ENCODE measurements at places on chromosomes 2 and 18.

DNA sequence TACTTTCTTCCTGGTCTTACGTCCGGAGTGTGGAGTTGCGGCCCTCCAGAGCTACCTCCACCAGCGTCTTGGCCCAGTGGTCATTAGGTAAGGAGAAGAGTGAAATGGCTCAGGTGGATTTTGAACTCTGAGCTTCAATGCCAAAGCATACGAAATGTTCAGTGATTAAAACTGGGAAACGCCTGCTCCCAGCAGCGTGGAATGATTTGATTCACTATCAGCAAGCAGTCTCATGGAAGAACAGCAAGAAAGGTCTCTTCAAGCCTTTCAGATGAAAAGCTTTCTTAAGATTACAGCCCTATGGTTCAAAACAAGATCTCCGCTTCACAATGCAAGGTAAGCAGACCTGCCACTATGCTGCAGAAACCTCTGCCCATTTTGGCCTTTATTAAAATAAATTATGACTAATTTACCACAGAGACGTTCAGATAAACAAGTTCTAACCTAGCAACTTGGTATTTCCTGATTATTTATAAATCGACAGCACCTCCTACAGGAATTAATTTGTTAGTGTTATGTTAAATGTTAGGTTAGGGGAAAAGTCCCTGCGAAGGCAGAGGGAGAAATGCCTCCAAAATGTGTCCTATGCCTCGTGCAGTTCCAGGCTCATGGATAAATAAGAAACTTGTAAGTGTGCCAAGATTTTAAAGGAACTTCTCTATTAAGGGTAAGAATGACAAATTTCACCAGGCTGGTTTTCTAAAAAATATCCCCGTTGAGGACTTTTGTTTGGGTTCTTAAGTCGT, 10.1 kb downstream of the SP9 start:
- DNase-seq, result peak; percentile 35

GRCh38 chr2:175234153-175234552, 52.6 kb upstream of the ATP5MC3 start:
- no peak for DNase-seq

DNA sequence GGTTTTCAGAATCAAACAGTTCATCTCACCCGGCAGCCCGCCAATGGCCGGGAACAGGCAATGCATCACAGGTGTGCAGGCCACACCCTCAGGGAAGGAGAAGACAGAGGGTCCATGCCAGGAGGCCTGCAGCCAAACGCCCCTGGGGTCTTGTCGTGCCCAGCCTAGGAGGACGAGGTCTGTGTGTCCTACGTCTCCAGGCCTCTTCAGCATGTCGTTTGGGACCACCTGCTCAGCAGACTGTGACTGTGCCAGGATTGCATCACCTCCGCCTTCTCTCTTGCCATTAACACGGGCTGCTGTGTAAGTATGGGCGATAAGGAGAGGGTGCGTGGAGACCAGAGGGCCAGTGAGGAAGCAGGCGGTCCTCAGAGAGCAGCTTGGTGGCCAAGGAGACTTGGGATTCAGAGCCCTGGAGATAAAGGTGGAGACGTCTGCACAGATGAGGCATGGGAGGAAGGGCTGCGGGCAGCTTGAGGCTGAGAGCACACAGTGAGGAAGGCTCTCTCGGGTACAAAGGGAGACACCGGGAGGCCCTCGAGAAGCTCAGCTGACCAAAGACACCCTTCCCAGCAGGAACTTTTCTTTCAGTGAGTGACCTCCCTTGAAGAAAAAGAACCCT, 37.4 kb upstream of the KLHL29 start:
- DNase-seq, result no peak

DNA sequence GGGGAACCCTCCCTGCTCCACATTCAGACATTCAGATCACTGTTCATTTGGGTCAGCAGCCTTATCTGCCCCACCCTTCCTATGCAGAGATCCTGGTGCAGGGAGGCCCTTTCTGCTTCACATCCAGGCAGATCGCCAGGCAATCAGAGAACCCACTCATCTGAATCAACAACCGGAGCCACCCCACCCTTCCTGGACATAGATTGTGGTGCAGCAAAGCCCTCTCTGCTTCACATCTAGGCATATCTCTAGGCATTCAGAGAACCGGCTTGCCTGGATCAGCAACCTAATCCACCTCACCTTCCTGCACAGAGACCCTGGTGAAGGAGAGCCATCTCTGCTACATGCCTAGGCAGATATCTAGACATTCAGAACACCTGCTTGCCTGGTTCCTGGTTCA, 184.5 kb upstream of the CNTNAP5 start:
- no peak for DNase-seq

DNA sequence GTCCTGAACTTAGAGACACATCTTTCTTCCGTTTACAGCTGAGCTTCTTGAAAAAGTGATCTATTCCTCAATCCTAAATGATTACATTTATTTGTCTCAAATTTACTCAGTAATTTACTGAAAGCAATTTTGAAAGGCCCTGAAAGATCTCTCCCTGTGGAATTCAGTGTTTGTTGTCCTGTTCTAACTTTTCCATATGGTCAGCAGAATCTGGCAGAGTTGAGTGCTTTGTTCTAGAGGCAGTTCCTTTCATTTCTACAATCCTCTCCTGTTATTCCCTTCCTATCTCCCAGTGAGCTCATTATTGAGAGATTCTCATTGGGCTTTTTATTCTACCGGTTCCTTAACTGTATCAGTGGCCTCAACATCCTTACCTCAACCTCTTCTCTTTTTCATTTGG, 36.5 kb upstream of the REG3G start:
- no peak for DNase-seq

DNA sequence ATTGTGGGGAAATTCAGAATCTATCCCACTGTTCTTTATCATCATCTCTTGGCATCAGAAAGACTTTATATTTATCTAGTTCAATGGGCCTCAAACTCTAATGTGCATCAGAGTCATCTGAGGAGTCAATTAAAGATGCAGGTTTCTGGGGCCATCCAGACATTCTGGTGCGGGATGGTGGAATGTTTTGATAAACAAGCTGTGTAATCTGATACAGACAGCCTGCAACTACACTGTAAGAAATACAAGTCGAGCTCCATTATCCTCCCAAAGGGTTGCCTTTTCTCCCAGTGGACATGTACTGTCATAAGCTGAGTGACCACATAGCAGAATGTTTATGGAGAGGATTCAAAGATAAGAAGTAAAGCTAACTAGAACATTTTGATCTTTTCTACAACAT, 515.3 kb upstream of the DCC start:
- no peak for DNase-seq

DNA sequence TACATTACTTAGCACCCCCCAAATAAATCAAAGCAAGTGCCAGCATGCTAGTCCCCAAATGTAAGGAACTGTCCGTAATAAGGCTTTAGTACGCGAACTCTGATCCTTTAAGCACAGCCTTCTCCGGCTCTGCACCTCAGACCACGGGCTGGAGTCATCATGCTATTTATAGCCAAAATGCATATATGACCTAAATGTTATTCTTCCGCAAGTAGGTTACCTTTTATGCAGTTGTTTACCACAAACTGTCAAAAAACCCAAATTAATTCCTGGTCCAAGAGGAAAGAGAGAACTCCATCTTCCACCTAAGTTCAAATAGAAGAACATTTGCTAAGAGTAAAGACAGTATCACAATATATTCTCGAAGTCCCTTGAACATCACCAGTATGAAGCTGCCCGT, 42.7 kb downstream of the ZNF516 start:
- no peak for DNase-seq

GRCh38 chr18:8982416-8983183, 119.9 kb upstream of the NDUFV2 start:
- DNase-seq, result peak; percentile 37

DNA sequence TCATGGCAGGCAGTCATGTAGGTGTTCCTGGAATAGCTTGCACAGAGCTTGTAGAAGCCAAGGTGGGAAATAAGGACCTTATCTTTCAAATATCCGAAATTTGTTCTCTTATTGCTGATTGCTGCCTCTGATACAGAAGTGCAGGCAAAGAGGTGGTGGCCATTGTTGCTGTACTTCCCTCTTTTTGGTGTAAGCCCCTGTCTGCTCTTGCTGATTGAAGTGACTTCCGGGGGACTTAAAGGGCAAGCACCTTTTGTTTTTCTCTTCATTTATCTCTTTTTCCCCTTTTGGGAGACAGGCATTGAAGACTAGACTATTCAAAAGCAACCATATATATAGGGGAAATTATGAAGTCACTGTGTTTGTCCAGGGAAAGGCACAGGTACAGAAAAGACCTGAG, 131.6 kb upstream of the OTX1 start:
- no peak for DNase-seq

DNA sequence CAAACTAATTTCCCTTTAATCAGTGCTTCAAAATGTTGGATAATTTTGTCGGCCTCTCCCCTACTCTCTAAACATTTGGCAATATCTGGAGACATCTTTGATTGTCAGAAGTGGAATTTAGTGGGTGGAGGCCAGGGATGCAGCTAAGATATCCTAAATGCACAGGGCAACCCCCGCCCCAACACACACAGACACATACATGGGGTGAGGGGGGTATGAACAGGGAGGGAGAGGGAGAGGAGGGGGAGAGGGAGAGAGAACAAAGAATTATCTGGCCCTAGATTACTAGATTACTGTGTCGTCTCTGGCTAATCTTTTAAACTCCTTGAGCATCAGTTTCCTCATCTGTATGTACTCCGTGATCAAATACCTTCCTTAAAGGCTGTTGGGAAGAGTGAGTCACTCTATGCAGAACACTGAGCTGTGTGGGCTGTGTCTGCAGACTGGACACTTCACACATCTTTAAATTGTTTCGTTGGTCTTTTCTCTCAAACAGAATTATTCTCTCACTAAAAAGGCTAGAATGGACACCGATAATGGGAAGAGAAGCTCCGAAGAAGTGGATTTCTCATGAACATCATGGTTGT, 2.9 kb downstream of the RNF149 start:
- DNase-seq, result no peak

GRCh38 chr2:17644997-17645720, 104.7 kb downstream of the VSNL1 start:
- DNase-seq, result no peak

- no peak for DNase-seq
Measured at GRCh38 chr2:101803945-101804696, 106.6 kb downstream of the MAP4K4 start.
